ENCODE measurements at places on chromosomes 3 and 15.

DNA sequence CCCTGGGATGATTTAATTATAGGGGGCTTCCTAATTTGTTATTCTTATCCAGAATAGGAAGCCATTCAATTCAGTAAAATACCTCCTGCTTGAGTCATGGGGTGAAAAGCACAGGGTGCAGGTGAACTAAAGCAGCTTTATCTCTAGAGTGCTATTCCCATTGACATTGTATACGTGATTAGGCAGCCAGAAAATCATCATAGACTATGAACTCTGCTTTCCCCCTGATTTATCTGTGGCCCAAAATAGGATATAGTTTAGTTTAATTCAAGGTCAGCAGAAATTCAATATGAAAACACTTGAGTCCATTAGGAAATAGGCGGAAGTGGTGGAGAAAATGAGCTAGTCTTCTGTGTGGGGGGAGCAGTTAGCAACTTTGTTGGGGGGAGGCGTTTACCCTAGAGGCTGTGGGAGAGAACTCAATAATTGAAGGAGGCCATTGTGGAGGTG lies 18.2 kb upstream of the PRKCI start:
- no peak for DNase-seq

DNA sequence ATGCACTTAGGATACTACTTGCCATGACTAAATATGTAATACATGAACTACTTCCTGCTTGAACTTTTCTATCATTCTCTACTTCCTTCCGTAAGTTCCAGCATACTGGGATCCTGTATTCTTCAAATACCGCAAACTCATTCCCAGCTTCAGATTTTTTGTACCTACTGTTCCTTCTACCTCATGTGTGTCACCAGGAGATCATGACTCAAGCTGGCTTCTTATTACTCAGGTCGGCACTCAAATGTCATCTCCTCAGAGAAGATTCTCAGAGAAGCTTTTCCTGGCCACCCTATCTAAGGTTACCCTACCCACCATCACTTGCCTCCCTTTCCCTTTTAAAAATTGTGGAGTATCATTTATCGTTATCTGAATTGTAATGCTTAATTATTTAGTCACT lies 66.7 kb downstream of the RFX7 start:
- DNase-seq, result no peak

GRCh38 chr15:86855307-86856291 lies 775.9 kb downstream of the AGBL1 start:
- no peak for DNase-seq

DNA sequence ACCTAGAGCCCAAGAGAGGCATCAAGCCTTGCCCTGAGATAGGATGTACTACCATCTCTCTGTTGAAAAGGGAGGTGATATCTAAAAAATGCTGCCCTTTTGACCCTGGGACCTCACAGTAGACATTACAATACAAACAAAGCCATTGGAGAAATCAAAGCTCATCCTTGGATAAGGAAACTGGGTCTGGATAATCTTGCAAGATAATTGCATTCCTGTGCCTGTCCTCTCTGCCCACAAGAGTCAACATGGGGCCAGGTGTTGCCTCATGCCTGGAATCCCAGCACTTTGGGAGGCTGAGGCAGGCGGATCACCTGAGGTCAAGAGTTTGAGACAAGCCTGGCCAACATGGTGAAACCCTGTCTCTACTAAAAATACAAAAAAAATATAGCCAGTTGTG lies 57.3 kb upstream of the DLG1 start:
- DNase-seq, result no peak

- DNase-seq, result no peak
These were observed 272.8 kb downstream of the BBX start for GRCh38 chr3:107795514-107796094.

DNA sequence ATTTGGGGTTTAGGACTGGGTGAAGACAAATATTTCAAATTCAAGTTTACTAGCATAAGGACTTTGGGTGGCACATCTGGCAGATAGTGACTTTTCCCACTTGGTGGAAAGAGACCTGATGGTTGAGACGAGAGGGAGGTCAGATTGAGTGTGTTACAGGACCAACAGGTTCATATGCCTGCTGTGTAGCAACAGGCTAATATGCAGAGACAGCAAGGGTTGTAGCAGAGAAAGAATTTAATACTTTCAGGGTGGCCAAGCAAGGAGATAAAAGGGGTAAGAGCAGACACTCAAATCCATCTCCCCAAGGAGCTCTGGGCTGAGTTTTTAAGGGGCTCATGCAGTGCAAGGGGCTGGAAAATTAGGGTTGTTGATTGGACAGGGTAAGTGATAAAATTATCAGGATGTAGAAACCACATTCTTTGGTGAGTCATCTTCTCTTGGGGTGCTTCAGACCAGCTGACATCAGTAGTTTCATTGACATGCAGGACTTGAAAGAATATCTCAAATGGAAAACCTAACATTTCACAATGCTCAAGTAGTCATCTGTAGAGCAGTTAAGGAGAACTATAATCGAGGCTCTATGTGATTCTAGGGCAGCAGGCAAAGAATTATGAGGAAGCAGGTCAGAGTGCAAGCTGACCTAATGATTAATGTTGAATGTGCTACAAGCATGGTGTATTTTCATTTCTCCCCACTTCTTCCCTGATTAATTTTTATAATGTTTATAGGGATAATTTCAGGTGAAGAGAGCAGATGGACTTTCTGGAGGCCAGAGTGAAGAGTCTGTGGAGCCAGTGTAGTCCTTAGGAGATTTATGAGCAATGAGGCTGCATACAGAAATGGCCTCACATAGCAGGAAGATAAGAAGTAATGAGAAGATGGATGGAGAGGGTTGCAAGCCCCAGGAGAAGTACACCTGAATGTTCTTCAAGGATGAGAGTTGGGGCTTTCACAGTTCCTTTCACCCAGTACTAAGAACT lies 13.7 kb downstream of the FOXB1 start:
- DNase-seq, result peak; percentile 79

DNA sequence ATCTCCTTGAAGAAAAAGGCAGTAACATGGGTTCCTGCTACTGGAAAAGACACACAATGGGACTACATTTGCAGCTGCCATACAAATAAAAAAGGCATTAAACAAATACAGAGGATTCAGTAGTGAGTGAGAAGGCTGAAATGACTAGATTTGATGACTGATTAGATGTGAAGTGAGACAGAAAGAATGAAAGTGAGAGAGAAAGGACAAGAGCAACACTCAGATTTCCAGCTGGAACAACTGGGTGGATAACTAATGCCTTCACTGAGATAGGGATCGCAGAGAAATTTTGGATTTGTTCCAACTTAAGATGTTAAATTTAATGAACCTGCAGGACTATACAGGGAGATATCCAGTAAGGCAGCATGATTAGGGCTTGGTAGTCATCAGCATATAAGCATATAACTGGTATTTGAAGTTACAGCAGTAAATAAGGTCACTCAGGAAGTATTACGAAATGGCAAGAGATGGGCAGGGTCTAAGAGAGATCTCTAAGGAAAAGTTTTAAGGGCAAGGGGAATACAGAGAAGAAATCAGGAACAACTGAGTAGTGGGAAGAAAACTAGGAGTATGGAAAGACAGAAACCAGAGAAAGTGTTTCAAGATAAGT lies 8.2 kb downstream of the OSBPL11 start:
- DNase-seq, result peak; percentile 11

GRCh38 chr3:10006762-10007090 lies 19.5 kb upstream of the FANCD2 start:
- no peak for DNase-seq

GRCh38 chr3:127423856-127424765 lies 136.3 kb upstream of the PRR20G start:
- DNase-seq, result no peak

DNA sequence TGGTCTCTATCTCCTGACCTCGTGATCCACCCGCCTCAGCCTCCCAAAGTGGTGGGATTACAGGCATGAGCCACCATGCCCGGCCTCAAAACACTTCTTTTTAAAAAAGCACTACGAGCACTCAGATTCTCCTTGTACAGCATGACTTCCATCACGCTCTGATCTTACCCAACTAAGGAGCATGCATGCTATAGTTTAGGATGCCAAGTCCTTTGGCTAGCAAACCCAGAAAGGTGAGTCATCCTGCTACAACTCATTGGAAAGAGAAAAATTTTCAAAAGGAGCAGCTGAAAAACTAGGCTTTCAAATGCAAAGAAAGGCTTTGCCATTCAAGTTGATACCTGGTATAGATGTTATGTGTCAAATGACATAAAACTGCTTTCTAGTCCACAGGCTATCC lies 70.3 kb upstream of the PRICKLE2 start:
- DNase-seq, result peak; percentile 91

DNA sequence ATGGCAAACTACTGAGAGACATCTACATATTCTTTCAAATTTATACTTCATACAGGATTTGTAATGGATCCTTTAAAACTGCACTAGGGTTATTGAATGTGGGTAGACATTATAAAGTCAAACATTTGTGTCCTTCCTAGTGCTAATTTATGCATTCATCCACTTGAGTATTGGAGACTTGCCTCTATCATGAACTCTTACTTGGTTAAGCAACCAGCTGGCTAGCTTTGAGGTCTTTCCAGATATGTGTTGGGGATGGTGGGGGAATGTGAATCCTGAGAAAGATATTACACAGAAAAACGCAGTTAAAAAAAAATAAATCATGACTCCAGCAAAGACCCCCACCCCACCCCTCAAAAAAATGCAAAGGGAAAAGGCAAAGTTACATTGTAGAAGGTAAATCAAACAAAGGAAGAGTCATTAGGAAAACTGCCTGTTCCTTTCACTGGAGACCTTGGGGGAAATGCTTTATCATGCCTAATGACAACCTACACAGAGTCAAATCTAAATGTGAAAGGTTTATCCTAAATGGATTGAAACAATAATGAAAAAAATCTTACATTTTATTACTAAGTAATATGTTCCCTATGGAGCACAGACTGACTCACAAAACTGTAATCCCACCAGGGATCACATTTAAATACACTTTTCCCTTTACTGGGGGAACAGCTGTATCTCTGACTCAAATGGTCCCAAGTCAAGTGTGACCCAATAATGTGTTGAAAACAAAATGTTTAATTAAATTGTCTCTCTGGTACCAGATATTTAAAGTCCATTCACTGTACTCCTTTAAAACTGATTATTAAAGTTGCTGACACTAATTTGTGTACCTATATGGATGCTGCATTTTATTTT lies 522.3 kb downstream of the ROBO1 start:
- no peak for DNase-seq

DNA sequence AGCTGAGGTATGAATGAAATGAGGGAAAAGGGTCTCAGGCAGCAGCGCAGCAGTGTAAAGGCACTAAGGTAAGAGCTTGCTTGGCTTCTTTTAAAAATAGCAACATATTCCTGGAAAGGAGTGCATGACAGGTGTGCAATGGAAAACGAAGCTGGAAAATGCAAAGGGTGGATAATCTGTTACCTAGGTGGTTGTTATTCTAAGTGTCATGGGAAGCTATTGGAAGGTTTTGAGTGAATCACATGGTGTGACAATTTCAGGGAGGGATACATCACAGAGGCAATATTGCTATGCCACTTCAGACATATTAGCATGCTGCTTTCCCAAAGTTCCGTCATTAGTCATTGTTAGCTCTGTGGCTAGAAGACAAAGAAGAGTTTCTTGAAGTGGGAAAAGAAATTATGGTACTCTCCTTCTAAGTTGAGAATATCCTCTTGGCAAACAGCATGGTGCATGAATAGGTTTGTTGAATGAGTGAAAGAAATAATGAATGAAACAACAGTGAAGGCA lies 28.7 kb upstream of the TMEM45A start:
- no peak for DNase-seq

GRCh38 chr15:76161153-76162035 lies 101.6 kb downstream of the TMEM266 start:
- no peak for DNase-seq

DNA sequence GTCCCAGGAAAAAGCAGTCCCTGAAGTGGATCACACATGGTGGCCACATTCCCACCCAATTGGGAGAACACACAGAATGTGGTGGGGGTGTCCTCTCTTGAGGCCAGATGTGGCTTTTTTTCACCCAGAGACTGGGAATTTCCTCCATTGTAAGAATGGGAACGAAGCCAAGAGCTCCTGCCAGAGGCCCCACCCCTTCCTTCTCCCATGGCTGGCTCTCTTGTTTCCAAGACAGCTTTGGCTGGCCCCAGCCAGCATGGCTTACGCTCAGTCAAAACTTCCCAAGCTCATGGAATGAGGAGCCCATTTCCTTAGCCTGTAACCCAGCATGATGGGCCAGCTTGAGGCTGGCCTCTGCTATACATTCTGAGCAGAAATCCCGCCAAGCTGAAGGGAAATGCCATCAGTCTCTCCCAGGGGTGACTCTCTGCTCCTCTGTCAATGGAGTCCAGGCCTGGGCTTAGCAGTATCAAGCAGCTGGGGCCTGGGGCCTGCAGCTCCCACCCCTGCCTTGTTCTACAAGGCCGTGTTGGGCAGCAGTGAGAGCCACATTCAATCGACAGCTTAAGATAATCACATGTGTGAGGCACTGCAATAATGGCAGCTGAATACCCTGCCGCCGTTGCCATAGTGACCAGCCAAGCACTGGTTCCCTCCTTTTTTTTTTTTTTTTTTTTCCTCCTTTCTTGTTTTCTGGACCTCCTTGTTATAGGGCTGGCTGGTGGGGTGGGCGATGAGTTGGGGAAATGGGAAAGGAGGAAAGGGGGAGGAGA lies 142.4 kb downstream of the EPHB1 start:
- no peak for DNase-seq

DNA sequence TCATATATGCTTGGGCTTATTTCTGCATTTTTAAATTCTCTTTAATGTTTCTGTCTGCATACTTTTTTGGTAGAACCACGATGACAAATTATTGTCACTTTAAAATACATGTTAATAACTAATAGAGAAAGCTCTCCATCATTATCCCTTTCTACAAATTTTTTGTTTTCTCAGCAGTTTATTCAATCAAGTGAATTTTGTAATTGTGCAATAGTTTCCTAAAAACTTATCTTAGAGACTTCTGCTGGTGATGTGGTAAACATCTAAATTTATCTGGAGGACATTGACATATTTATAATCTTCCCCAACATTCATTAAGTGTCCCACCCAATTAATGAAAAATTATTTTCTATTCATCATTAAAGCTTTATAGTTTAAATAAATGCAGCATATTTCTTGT lies 215.3 kb downstream of the MEX3B start:
- DNase-seq, result no peak

- DNase-seq, result no peak
These were observed 6.4 kb upstream of the ITGB5 start for GRCh38 chr3:124893526-124893925.

GRCh38 chr3:17302170-17302569 lies 417.4 kb downstream of the PLCL2 start:
- DNase-seq, result no peak

DNA sequence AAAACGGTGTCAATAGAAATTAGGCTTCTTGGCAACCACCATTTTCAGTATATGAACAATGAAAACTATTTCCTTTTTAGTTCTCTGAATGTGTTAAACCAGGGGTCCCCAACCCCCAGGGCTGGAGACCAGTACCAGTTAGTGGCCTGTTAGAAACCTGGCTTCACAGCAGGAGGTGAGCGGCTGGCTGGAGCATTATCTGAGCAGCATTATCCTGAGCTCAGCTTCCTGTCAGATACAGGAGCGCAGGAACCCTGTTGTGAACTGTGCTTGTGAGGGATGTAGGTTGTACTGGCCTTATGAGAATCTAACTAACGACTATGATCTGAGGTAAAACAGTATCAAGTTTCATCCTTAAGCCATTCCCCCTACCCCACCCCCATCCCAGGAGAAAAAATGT lies 328.7 kb downstream of the ZBBX start:
- DNase-seq, result no peak

Data from HCEC 1CT (cell line).